ENCODE measurements at places on chromosomes 13 and 19. TPM values are rescaled to one million over a fixed set of nuclear protein-coding genes. Genes with fewer than 3 reads are reported as not detected.

DNA sequence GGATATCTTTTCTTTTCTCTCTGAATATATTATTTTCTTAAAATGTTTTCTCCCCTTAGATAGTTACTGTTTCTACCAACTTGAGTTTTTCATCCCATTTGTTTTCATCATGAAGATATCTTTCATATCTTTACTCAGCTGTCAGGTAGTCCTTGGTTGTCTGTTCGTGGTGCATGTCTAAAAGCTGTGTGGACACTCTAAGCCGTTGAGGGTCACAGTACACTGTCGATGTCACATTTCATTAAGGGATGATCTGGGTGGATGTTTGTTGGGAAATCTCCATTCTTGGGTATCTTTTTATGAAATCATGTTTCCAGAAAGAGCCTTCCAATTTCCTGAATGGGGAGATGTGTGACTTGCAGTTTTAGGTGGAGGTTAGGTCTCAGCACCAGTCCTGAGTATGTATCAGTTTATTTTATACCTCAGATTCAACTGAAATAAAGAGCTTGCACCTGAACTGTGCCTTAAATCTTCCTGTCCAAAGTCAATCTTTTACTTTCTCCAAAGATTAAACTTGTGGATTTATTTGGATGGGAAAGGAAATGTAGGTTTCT is 23.2 kb downstream of the ZMYM2 start:
- no peak overlapping the region for H3K4me3 ChIP-seq
- no peak for DNase-seq
- no peaks in the 10 kb centered on the region for H3K27me3 ChIP-seq
- H3K4me1 ChIP-seq: peaks cover 22% of the 10 kb centered on the region

DNA sequence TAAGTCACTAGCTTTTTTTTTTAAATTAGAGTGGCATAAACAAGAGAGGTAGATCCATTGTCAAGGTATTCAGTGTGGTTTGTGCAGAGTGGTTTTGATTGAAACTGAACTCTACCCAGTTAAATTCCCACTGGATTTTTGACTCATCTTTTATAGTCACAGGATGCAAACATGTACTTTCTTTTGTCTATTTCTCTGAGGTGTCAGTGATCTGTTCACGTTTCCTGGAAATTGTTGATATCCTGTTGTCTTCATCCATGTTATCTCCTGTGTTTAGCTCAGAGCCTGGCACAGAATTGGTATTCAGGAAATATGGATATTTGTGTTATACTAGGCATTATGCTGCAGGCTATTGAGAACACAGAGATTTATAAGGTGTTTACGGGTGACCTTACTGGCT is 119.7 kb downstream of the PCCA start:
- DNase-seq: no peak
- H3K4me1 ChIP-seq: peaks cover 21% of the 10 kb centered on the region

The PRRG2 gene
- 0.83 TPM for total RNA-seq

The OR7C1 gene
- total RNA-seq: not detected
